ENCODE measurements at places on chromosomes 1 and 21.

- no peak for DNase-seq
These were observed 257.6 kb upstream of the USP24 start for GRCh38 chr1:55472784-55473183.

DNA sequence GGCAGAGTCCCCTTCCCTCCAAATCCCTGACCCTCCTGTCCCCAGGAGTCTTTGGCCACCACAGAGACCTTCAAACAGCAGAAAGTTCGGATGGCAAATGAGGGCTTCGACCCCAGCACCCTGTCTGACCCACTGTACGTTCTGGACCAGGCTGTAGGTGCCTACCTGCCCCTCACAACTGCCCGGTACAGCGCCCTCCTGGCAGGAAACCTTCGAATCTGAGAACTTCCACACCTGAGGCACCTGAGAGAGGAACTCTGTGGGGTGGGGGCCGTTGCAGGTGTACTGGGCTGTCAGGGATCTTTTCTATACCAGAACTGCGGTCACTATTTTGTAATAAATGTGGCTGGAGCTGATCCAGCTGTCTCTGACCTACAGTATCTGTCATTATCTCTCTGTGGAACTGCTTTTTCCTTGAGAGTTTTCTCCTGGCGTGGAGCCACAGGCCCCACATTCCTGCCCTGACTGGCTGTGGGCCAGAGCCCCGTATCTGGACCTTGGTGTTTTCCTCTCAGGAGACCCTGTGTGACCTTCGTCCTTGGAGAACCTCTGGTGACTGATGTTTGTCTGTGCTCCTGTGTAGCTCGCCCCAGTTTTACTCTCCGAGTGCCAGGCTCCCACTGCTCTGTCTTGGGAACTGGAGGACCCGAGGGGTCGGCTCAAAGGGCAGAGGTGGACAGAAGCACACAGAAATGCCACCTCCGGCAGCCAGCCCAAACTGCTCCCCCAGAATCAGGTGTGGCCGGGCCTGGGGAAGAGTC is 4.8 kb downstream of the SLC27A3 start:
- DNase-seq: no peak

GRCh38 chr1:210841926-210842625 is 291.9 kb downstream of the KCNH1 start:
- DNase-seq: no peak

GRCh38 chr1:200506471-200506870 is 96.6 kb upstream of the ZNF281 start:
- DNase-seq: no peak

DNA sequence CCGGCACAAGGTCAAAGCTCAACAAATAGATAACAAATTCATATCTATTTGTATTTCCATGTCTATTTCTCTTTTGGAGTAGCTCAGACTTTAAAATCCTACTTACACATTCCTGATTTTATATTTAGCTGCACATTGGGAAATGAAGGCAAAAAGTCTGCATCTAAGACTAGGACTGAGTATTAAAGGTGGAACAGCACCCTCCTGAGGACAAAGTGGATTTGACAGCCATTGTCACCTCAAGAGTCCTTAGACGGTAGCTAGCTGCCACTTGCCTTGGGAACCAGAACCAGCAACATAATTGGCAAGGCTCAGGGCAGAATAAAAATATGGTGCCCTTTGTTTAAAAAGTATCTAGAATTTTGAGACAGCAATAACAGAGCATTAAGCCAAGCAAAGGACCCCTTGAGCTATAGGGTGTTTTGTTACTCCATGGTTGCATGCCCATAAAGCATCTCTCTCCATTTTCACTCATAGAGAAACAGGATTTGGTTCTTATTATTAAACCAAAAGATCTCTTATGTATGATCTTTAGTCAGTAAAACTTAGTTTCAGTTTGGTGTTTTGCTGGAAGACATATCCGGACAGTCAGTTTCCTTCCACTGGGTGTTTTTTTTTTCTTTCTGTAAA is 30.0 kb upstream of the SGIP1 start:
- no peak for DNase-seq

- DNase-seq: no peak
These were observed 439.0 kb downstream of the LRRIQ3 start for GRCh38 chr1:73759011-73759410.

GRCh38 chr1:8701794-8702471 is 115.5 kb downstream of the RERE start:
- peak; percentile 61 for DNase-seq

GRCh38 chr1:150366416-150367296 is 2.7 kb downstream of the RPRD2 start:
- DNase-seq: no peak

DNA sequence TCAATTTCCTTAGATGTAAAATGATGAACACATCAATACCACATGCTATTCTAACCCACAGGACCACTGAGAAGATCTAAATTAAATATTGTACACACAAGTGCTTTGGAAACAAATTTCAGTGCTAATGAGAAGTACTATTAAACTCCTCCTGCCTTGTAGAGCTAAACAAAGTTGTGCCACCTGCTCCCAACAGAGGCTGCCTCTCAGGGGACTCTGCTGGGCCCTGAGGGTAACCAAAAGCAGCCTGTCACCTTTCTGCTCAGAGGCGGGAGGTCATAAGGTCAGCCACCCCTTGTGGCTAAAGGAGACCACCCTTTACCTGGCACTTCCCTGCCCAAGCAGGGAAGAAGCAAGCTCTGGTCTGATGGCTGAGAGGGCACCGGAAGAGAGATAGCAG is 6.3 kb downstream of the SLC9A1 start:
- no peak for DNase-seq

- no peak for DNase-seq
These were observed 19.7 kb upstream of the S1PR1 start for GRCh38 chr1:101217148-101217547.

DNA sequence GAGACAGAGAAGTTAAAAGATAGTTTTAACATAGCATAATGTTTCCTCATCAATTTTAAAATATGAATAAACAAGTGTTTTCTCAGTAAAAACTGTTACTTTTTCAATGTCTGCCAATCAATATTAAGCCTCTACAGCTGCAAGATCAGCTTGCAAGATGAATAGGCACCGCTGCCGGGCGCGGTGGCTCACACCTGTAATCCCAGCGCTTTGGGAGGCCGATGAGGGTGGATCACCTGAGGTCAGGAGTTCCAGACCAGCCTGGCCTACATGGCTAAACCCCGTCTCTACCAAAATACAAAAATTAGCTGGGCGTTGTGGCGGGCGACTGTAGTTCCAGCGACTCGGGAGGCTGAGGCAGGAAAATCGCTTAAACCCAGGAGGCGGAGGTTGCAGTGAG is 54.8 kb upstream of the SH3GLB1 start:
- DNase-seq: no peak

DNA sequence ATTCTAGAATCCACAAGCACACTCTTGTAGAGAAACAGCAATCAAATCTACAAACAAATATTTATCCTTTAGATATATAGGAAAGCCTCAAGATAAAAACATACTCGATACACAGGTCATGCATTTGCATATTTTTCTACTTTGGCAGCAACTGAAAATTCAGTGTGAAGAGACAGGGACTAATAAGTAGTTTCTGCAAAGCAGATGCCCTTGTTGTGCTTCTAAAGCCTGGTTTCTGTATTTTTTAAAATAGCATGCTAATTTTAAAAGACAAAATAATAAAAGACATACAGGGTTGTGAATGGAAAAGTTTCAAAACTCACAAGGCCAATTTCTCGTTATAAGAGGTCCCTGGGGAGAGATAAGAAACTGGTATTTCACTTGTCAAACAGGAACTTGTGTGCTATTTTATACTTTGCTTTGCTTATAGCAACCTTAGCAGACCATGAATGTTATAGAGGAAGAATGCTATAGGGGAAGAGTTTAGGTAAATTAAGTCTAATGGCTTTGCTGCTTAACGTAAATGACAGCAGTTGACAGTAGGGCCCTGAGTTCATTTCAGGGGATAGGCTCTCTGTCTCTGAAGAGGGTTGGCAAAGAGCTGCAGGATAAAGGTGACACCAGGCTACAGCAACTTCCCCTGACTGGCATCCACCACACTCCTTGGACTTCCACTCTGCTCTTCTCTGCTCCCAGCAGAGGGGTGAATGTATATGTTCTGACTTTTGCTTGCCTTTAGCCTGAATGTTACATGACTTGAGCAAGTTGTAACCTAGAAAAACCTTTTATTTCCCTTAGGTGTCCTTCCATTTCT is 9.4 kb upstream of the RGS13 start:
- DNase-seq: no peak

DNA sequence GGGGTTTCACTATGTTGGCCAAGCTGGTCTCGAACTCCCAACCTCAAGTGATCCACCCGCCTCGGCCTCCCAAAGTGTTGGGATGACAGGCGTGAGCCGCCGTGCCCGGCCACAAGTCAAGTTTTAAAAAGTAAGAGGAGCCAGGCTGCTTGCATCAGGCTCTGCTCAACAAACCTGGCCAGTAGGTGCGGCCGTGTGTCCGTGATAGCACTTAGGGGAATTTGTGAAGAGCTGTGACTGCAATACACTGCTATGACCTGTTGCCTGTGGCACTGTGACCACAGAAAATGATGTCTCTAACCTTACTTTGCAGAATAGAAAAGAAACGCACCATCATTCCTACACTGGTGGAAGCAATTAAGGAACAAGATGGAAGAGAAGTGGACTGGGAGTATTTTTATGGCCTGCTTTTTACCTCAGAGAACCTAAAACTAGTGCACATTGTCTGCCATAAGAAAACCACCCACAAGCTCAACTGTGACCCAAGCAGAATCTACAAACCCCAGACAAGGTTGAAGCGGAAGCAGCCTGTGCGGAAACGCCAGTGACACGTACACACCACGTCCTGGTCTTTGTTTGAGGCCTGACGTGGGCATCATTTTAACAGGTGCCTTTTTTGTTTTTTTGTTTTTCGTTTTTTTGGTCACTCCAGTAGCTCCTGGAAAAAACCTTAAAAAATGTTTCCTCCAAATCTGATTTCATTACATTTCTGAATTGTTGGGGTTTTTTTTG is 16.7 kb downstream of the C1orf174 start:
- no peak for DNase-seq

DNA sequence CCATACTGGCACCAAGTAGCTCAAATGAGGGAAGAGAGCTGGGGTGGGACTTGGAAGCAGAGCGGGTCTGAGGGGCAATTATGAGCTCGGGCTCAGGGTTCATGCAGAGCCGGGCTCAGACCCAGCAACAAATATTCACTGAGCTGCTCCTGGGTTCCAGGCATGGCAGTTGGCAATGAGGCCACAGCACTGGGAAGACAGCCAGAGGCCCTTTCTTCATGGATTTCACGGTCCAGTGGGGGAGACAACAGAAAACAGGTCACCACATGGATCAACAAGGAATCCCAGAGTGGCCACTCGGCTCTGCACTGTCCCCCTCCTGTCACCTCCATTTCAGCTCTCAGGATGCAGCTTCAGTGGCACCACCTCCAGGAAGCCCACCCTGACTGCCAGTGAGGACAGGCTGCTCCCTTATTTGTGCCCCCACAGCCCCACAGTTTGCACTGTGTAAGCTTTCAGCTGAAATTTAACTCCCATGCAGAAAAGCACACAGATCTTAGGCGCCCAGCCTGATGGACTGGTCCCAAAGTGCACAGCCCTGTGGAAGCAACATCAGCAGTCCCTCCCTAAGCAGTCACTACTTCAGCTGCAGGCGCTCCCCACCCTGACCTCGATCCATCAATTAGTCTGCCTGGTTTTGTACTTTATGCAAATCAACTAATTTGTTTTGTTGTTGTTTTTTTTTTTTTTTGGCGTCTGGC is 22.4 kb downstream of the ARHGEF19 start:
- DNase-seq: no peak

DNA sequence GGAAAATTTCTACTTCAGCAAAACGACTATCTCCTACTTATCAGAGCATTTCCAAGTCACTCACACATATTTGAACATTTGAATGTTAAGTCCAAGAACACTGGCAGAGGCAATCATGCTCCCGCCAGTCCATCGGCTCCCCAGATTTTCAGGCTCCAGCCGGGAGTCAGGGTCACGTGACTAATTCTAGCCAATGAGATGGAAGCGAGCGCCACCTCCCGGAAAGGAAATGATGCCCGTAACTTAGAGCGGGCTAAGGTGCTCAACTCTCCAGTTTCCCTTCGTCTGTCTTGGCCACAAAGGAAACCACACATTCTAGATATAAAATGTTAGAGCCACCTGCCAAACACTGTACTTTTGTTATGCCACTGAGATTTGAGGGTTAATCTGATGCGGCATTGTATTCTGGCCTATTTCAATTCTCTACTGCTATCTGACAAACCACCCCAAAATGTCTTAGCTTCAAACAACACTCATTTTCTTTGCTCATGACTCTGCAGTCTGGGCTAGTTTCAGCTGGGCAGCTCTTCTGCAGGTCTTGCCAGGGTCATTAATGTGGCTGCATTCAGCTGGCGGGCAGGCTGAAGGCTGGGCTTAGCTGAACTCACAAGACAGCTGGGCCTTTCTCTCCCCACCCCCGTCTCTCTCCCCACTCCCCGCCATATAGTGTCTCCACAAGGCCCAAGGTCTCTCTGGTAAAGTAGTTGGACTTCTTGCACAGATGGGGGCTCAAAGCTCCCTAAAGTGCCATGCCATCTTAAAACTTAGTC is 16.5 kb upstream of the LHX4 start:
- peak; percentile 82 for DNase-seq
